Activated CD4-positive, alpha-beta memory T cell treated with anti-CD3 and anti-CD28 coated beads for 36 hours (primary cell): ENCODE measurements at places on chromosomes 16 and 17.

DNA sequence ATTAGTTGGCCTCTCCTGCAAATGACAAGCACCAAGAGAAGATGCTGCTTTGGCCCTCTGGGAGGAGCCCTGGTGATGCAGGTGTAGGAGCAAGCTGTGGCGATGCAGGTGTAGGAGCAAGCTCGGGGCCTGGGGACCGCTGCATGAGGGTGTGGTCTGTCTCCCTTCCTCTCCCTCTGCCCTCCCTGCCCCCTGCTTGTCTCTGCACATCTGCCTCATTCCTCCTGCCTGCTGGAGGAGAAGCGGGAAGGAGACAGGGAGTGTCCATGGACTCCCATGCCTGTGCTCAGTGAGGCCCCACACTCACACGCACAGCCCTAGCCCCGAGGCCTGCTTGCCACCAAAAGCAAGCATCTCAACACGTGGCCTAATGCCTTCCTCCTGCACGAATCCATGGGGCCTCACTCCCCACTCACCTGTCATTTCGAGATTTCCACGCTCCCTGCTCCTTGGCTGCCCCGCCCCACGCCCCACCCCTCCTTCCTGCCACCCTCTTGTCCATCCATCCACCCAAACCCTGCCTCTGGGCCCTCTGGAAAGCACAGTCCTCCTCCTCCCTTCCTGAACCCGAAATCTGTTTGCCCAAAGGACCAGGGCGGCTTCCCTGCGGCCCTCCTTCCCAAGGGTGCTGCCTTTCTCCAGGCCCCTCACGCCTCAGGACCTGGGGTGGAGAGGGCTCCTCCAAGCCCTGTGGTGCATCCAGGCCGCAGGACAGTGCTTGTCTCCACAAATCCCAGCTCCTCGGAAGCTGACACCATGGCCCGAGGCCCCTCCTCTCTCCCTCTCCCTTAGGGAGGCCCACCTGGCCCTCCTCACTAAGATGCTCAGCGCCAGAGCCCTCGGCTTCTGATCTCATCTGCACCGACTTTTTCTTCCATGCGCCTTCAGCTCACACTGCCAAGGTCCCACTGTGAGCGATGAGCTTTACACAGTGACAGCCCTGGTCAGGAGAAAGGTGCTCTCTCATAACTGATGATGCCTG, 11.8 kb upstream of the ALDH3A1 start:
- no peak for DNase-seq

DNA sequence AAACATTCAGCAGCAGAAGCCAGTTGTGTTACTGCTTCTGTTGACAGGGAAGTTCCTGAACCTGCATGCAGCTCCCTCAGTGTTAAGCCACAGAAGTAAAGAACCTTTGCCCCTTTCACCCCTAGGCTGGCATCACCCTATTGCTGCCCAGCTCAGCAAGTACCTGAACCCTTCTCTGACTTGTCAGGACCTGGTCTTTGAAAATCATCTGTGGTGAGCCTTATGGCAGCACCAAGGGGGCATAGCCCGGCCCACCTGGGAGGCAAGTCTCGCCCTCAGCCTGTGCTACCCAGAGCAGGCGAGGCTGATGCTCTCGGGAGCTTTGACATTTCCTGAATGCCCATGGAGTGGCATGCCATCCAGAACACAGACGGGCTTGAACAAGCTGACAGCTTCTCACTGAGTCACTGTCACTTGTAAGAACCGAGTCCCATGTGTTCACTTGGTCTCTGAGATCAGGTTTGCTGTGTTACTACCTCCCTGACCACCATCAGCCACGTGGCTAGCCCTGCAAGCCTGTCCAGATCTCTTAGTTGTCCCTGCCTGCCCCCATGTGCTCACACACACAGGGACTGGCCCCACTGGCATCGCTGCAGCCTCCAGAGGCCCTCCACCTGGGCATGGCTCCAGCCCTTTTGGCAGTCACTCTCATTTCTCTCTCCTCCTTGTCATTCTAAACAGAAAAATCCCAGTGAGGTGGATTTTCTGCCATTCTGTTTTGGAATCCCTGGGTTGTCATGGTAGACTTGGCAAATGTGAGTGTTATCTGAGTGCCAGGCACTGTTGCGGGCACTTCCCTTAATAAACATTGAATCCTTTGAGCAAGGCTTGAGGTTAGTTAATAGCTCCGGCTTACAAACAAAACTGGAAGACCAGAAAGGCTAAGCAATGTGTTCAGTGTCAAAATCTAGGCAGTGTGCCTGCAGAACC, 2.9 kb upstream of the CARMIL2 start:
- DNase-seq: no peak

DNA sequence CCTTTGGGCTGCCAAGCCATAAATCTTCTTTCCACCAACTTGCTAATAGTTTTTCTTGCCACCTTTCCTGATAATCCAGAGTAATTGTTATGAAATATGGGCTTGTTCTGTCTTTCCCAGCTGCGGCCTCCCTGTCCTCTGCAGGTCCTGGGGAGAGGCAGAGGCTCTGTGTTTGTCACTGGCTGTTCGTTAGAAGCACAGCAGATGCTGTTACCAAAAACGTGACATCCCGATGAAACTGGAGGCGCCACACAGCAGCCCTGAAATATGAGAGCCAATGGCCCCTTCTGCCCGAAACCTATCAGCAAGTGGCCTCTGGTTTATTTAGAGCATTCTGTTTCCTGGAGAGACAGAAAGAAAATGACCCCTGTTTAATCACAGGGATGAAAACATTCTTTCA, 115.1 kb upstream of the ANKFN1 start:
- DNase-seq: no peak

DNA sequence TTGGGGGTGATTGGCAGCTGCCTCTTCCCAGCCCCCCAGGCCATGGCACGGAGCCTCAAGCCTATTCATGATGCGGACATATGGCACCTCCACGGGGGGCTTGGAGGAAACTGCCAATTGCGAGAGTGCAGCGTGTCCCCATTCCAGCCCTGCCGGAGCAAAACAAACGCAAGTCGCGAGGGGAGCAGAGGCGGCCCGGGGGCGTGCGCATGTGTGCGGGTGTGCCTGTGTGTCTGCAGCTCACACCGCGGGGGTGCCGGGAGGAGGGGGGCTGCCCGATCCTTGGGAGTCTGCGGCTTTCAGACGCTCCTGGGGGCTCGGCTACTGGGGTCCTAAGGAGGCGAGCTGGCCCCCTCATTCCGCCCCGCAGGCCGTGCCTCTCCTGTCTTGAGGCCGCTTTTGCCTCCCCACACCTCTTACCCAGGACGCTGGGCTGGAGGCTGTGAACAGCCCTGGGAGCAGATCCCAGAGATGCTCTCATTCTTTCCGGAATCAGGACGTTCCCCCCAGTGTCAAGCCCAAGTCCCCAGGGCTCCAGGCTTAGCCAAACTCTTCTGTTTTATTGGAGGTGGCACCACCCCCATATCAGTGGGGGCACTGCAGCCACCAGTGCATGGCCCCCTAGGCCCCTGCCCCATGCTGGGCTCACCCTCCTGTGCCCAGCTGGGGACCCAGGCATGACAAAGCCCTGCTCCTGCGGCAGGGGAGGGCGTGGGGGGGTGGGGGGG, 29.1 kb downstream of the ENDOV start:
- DNase-seq: no peak

DNA sequence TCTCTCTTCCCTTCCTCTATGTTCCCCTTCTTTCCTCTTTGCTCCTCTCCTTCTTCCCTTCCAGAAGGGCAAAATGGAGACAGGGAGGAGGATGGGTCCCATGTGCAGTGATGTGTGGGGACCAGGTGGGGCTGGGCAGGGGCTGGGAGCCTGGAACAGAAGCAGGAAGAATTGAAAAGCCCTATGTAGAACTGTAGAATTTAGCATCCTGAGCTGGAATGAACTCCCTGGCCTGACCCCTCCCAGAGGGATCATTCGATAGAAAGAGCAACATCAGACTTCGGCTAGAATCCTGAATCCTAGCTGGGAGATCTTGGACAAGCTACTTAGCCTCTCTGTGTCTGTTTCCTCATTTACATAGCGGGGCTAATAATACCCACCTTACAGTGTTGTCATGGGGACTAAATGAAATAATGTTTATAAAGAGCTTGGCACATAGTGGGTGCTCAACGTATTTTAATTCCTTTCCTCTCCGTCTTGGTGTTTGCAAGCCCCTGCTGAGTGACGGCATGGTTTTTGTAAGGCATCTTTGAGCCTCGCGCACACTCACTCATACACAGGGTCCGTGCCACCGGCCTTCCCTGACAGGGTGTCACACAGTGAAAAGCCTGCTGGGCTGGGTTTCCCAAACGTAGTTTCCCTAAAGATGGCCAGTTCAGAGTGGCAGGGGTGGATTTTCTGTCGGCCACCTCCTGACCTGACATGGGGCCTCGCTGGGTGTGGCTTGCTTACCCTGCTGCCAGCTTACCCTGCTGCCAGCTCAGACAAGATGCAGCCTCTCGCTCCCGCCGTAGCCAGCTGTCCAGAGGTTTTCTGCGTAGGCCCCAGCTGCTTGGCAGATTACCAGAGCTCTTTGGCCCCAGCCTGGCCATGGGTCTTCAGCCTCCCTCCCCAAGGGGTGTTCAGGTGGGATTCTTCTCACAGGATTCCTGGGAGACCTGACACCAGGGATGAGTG, 6.1 kb upstream of the ARHGAP23 start:
- DNase-seq: no peak

GRCh38 chr16:65069065-65069464, 52.8 kb downstream of the CDH11 start:
- DNase-seq: no peak

DNA sequence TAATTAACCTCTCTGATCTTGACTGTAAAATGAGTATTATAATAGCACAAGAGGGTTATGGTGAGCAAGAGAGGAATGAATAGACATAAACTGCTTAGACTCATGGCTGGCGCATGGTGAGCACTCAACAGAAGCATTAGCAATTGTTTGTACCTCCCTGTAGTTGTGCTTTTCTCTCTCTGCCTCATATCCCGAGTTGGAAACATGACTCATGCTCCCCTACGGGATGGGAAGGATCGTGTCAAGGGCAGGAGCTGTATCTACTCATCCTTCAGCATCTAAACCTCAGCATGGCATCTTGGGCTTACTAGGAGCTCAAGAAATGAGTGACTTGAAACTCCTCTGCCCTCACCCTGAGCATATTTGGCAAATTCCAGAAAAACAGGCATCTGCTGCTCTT, 299.6 kb downstream of the MAP2K4 start:
- DNase-seq: no peak
